Putamen (tissue), 1 donor: ENCODE measurements at places on chromosomes 12 and 14.

DNA sequence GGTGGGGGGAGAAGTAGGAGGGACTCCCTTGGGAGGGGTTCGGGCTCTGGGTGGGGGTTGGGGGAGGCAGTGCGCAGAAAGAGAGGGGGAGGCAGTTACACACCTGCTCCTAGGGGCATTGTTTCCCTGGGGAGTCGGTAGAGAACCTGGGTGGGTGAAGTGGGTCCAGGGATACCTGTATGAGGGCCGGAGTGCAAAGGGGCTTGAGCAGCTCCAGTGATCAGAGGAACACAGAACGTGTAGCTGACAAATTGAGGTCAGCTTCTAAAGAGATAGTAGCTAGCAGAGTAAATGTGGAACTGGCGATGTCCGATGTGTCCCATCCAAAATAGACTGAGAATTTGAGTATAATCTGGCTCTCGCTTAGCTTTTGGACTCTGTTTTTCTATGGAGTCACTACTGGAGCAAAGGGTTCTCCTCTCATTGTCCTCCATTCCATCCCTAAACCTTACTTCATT, 502 bp downstream of the SMARCD1 start:
- no peak for DNase-seq

DNA sequence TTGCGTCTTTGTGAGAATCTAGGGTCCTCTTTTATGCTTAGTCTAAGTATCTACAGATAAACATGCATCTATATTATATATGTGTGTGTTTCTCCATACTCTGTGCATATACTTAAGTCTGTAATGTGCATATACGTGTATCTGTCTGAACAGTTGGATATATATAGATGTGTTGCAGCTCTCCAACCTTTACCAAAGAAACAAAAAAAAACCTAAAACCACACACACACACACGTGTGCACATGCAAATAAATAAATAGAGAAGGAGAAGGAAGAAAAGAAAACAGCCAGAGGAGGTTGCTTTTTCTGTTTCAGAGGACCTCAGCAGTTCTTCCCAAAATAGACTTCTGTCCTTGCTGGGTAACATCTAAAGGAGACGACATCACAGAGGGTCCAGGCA, 244.9 kb downstream of the CACNA1C start:
- DNase-seq, result no peak

GRCh38 chr12:117030187-117030900, 68.9 kb downstream of the TESC start:
- no peak for DNase-seq

DNA sequence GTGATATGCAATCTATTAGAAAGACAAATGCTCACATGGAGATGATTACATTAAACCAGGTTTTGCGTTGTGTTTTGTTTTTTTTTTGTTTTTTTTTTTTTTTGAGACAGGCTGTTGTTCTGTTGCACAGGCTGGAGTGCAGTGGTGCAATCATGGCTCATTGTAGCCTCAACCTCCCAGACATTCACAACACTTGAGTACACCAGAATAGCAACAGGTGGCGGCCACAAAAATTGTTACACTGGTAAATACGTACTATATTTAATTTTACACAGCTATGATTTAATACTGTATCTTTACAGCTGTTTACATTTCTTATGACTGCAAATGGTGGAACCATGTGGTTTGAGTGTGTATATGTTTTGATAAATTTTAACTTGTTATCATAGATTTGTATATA, 60.0 kb downstream of the SCAF11 start:
- no peak for DNase-seq

DNA sequence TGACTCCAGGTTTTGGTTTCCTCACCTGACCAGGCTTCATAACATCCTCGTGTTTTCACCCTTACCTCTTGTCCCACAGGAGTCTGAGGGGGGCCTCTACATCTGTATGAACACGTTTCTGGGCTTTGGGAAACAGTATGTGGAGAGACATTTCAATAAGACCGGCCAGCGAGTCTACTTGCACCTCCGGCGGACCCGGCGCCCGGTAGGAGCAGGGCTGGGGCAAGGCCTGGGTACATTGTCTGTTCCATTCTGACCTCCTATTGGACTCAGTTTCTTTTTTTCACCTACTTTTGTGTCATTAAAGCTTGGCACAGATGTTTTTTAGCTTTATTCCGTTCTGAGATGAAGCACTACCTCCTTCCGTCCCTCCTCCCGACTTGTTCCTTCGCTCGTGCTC, 3.4 kb downstream of the USP5 start:
- no peak for DNase-seq

GRCh38 chr12:111224186-111225066, 144.5 kb downstream of the PHETA1 start:
- DNase-seq, result no peak

- peak; percentile 79 for DNase-seq
Measured at GRCh38 chr14:88667555-88668273, 104.9 kb downstream of the ZC3H14 start.

DNA sequence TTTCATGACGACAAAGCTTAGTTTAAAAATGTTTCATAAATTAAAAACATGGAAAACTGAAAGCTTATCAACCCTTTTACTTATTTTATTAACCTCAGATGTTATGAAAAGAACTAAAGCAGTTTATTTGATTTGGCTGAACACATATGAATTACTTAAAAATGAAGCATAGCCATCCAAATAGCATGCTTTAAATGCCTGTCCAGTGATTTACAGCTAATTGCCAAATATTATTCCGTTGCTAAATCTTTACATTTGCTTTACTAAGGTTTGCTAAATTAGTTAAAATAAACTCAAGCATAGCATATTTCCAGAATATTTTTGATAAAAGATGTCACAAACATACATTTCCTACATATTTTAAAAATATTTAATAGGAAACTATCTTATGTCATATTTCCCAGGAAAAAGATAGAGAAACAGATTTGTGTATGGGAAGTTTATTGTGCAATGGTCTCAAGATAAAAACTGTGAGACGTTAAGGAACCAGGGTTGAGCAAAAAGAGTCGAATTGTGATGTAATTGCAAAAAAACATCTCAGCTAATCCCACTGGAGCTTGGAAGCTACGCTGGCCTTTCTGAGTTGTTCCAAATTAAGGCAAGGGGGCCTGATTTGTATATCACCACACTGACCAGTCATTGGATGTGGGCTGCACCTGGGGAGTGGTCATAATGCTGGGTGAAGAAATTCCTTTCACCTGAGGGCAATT, 25.8 kb downstream of the GPR135 start:
- DNase-seq, result no peak

DNA sequence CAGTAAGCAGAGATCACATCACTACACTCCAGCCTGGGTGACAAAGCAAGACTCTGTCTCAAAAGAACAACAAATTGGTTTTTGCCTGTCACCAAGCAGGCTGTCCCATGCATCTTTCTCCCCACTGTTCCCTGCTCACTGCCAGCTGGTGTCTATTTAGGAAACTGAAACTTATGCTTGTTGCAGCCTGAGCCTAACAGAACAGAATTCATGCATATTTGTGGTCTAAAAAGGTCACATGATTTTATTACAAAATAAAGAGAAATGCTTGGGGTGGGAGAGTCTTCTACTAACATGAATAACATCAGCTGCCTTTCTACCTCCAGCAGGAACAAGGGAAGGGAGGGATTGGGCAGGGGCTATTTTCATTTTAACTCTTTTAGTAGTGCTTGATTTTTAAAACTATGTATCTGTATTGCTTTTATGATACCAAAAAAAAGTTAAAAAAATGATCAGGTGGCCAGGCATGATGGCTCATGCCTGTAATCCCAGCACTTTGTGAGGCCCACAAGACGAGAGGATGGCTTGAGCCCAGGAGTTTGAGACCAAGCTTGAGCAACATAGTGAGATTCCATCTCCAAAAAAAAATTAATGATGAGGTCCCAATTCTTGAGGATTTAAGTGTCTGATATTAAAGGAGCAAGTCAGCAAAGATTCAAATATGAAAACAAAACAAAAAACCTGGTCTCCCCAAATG, 923 bp downstream of the STAT2 start:
- DNase-seq, result peak; percentile 69

DNA sequence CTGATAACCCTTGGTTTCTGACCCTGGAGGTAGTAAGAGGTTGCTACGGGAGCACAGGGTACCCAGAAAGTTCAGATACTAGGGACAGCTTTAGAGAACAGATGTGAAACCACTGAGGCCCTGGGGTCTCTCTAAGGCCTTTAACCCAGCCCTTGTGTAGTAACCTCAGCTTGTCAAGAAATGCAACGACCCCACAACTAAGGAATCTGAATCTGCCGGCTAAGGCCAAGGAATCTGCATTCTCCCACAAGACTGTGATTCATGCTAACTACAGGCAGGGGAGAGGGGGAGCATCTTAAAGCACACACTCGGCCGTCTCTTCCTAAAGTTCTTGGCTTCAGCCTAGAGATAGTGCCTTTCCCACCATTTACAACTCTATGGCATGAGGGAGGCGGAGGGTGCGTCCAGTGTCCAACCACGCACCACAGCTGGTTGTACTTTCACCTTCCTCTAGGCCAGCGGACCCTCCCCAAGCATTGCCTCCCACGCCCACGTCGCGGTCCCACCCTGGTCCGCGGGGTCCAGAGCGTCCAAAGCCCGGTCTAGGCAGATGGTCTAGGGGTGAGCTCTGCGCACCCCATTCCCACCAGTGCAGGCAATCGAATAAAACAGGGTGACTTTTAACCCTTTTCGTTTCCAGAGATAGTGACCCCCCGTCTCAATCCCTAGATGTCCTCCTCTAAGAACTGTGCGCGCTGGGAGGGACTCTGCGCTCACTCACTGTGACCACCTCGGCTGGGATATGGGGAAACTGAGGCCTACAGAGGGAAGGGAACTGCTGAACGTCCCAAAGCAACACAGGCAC, 735 bp upstream of the VASH1 start:
- DNase-seq, result no peak

GRCh38 chr12:130423991-130424857, 86.5 kb downstream of the PIWIL1 start:
- no peak for DNase-seq

DNA sequence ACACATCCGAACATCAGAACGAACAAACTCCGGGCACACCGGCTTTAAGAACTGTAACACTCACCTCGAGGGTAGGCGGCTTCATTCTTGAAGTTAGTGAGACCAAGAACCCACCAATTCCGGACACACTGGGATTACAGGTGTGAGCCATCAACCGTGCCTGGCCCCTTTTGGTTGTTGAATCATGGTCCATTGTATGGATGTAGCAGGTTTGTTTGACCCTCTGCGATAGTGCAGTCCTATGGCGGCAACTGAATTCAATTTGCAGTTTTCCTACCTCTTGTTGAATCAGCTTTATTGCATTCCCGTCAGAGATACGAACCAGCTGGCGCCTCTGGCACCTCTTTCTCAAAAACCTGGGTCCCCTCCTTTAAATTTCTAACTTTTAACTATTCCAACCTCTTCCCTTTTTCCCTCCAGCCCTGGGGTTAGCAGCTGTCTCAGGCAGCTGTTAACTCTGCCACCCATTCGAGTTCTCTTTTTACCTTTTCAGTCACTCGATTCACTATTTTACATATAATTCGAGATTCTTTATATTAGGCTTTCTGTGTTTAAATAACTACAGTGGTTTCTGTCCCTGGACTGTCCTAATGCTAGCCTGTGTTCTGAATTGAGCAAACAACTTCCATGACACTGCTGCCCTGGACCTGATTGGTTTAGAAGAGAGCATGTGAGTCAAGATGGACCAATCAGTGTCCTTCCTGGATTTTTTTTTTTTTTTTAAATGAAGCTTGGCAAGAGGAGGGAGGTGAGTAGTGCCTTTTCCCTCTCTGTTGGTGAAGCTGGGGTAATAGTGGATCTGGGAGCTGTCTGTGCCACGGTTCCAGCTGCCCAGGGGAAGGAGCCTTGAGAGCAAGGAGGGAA, 261.5 kb downstream of the PCNX1 start:
- DNase-seq, result no peak

DNA sequence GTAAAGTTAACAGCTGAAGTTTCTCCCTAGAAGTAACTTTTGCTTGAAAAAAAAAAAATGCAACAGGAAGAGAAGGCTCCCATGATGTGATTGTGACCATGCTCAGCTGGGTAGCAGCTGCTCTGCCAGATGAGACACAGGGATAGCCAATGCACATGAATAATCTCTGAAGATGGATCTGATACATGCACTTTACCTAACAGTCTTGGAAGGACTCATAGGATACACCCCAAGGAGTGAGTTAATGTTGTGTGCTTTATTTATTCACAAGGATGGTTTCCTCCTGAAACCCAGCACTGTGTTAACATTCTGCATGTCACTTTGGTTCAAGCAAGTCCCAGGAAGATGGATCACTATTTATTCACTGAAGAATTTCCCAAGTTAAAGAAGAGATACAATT, 46.5 kb downstream of the NDUFA12 start:
- DNase-seq, result no peak

- DNase-seq, result no peak
Measured at GRCh38 chr12:42145552-42146215, 1.0 kb upstream of the GXYLT1 start.

GRCh38 chr12:68959891-68960464, 27.0 kb upstream of the CPM start:
- DNase-seq, result no peak

DNA sequence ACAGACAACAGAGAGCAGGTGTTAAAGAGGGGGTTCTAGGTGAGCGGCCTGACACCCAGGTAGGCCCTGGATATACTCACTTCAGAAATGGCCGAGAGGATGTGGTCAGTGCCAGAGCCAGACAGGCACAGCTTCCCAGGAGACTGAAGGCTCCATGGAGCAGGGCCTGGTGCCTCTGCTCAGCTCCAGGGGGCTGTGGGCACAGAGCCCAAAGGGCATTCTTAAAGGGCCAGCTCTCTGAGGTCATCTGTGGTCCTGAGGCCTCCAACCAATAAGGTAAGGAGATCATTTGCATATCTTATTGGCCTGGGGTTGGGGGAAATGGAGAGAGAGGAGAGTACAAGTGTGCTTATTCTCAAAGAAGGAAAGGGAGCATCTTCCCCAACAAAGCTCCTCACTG, 9.7 kb upstream of the PCK2 start:
- DNase-seq, result no peak

- DNase-seq, result no peak
Measured at GRCh38 chr14:35628989-35629388, 95.0 kb downstream of the INSM2 start.
